ENCODE measurements at places on chromosomes 2 and 18. TPM values are rescaled to one million over a fixed set of nuclear protein-coding genes. Genes with fewer than 3 reads are reported as not detected.
A peak's percentile ranks its signal among the peaks of the same experiment; 100 is the strongest.

DNA sequence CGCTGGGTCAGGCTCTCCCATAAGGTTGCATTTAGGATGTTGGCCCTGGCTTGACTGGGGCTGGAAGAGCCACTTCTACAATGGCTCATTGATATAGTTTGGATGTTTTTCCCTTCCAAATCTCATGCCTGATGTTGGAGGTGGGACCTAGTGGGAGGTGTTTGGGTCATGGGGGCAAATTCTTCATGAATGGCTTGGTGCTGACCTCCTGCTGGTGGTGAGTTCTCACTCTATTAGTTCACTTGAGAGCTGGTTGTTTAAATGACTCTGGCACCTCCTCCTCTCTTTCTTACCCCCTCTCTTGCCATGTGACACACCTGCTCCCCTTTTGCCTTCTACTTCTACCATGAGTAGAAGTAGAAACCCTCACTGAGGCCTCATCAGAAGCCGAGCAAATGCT, 20.5 kb downstream of the ACOXL start:
- DNase-seq: no peak

- peak; percentile 5 for DNase-seq
Measured at GRCh38 chr18:43590182-43590903, 313.1 kb upstream of the SYT4 start.

GRCh38 chr2:101371636-101372035, 15.7 kb downstream of the CREG2 start:
- DNase-seq: no peak

- no peak for DNase-seq
Measured at GRCh38 chr2:240931319-240931949, 25.3 kb downstream of the CROCC2 start.

DNA sequence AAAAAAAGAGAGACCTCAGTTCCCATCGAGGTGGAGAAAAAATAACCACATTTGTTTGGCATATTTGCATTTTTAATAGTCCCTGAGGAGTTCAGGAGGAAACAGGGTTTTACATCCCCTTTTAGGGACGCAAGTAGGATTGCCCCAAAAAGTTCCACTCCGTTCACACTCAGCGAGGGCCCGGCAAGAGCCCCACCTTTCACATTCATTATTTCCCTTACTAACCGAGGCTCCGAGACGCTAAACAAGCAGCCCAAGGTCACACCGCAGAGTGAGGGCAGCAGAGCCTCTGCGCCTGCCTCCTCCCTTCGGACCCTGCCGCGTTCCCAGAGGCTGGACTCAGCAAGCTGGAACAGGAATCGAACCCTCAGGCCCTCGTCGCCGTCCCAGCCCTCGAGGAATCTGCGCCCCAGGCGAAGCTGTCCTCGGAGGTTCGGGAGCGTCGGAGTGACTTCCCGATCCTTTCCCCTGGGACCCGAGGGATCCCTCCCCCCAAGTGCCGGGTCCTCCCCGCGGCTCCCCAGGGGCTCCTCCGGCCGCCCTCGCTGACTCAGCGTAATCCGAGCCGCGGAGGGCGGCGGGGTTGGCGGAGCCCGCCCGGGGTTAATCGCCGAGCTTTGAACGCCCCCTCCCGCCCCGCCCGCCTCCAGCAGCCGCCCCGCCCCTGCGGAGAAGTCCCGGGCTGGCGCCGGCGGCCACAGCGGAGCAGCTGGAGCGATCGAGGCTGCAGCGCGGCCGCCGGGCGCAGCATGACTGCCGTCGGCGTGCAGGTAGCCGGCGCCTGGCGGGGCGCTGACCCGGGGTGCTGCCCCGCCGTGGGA, at the start of gene TMEM37:
Gene TMEM37 (plus strand): TSS at position 700 of the 821 bp plus-strand sequence. CDS start 50 bp downstream, at position 750.
- peak; percentile 74 for DNase-seq

DNA sequence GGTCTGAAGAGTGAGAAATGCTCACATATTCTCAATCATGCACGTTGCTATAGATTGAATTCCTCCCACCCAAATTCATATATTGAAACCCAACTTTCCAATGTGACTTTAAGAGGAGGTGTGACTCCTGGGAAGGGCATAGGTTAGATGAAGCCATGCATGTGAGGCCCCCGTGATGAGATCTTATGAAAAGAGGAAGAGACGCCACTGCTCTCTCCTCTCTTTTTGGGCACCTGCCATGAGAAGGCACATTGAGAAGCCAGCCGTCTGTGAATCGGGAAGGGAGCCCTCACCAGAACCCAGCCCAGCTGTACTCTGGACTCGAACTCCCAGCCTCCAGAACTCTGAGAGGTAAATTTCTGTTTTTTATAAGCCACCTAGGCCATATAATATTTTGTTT, 842.6 kb upstream of the SALL3 start:
- DNase-seq: no peak

DNA sequence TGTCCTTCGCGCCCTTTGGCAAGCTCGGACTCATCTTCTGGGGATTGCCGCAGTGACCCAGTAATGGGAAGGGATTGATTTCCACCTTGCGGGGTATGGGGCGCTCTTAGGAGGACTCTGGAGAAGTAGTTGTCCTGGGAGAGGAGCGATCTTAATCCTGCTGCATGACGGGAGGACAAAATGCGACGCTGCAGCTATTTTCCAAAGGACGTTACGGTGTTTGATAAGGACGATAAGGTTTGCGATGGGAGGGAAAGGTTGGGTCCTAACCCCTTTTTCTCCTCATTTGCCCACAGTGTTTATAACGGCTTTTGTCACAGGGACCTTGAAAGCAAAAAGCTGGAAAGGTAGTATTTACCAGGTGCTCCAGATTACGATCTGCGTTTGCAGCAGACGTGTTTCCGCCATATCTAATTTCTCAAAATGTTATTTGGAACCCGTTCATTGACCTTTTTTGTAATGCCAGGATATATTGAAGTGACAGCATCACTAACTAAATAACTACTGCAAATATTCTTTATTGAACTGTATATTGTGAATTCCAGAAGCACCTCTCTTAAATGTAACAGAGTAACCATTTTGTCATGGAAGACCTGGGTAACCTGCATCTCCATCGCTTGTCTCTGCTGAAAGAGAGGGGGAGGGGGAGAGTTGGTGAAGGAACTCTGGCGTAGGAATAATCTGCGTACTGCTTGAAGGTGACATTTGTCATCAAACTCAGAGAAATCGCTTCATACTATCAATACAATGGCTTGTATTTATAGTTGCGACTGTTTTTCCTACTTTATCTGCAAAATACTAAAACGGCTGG, 590 bp downstream of the MDH1 start:
- peak; percentile 38 for DNase-seq

GRCh38 chr18:26723981-26724380, 141.5 kb downstream of the AQP4 start:
- DNase-seq: no peak

- DNase-seq: no peak
Measured at GRCh38 chr2:10271946-10272345, 30.8 kb upstream of the HPCAL1 start.

DNA sequence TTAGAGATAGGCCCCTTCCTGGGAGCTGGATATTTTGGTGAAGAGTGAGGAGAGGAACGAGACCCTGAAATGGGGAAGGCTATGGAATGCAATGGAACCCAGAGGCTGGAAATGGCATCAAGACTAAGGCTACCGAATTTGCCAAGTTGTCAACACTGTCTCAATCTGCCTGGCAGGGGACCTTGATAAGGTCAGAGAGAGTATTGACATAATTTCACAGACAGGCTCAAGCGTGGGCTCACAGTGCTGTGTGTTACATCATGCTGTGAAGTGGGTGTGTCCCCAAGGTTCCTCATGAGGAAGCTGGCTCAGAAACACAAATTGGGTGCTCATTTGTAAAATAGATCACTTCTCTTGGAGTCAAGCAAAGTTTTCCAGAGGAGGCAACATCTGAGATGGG, 51.8 kb upstream of the CYRIA start:
- no peak for DNase-seq

MC4R gene
- polyA plus RNA-seq: 0.14 TPM

FBXO15 gene
- 0.54 TPM for polyA plus RNA-seq

Data from GM23248 (cell line).